ENCODE measurements at places on chromosomes 11 and 22.

DNA sequence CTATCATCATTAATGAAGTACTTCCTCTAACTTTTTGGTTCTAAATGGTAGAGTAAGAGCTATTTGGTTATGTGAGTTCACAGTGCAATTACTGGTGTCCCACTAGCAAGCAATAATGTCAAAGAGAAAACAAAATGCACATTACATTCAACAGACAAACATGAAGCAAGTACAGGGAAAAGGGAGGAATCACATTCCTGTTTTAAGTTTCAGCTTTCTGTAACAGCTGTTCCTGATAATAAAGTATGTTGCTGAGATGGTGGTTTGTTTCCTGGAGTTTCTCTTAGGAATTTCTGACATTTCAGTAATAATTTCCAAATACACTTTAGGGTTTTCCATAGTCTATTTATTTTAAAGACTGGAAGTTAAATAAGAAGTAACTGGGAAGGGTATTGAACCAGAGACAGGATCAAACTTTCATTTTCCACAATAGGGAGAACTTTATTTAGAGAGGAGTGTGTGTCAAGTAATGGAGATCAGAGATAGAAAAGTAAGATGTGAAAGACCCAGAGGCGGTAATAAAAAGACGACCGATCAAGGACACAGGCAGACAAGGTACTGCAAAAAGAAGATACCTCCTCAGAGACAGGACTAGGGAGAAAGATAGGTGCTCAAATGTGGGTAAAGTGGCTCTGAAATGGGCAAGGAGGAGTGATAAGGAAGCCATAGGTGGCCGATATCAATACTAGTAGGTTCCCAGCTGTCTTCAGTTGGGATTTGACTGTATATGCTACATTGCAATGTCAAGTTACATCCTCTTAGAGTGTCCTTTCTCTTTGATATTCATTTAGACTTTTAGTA lies 20.8 kb upstream of the CLNS1A start:
- no peak for DNase-seq

GRCh38 chr11:17388609-17389210 lies at the start of gene KCNJ11:
KCNJ11 (minus strand) TSS chr11:17388659; CDS start chr11:17388091, 568 bp downstream.
- no peak for DNase-seq

DNA sequence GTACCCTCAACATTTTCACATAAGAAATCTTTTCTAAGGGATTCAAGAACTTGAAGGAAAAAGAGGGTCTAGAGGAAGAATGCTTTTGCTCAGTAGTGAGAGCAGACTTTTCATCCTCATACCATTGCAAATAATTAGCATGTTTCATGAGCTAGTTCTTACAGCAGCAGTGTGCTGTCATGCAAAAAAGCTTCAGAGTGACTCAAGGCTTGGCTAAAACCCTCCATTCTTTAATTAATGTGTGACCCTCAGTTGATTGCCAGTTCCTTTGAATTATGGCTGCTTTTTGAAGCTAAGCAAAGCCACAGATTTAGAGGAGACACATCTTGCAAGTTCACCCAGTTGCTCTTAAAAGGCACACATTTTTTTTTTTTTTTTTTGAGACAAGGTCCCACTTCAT lies 36.6 kb upstream of the PCF11 start:
- no peak for DNase-seq

DNA sequence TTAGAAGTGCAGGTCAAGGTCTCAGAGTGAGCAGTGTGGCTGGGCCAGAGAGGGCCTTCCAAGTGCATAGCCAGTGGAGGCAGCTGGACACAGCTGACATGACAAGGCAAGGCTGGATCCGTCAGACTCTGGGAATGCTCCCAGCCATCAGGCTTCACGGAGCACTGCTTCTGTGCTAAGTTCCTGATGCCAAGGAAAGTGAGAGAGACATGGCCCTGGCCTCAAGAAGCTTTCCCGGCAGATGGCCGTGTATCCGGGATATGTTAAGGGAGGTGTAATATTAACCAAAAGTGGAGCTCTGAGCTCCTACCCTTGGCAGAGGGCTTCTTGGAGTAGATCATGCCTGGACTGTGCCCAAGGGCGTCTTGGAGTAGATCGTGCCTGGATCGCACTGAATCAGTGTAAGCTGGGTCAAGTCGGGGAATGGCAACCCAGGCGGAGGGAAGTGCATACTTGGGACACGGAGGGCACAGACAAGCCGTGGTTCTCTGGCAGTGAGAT lies 7.4 kb upstream of the EFCAB6 start:
- DNase-seq: no peak

GRCh38 chr22:36757668-36758211 lies 18.2 kb downstream of the IFT27 start:
- peak; percentile 40 for DNase-seq

GRCh38 chr11:70810133-70810532 lies 411.8 kb downstream of the CTTN start:
- DNase-seq: no peak

- no peak for DNase-seq
Measured at GRCh38 chr22:30978304-30978962, 9.4 kb downstream of the TUG1 start.

- no peak for DNase-seq
Measured at GRCh38 chr22:49753276-49753890, 74.3 kb downstream of the BRD1 start.

DNA sequence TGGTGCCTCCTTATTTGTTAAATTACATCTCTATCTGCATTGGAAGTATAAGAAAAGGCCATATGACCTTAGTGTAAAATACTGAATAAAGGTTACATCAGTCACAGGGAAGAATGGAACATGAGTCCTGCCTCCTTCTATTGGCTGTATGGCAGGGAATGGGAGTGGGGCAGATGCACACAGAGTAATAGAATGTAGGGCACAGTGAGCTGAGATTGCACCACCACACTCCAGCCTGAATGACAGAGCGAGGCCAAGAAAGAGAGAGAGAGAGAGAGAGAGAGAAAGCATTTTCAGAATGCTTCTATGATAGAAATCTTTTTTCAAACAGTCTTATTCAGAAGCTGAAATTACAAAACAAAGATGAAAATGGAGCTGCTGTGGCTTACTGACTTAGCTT lies 58.8 kb downstream of the SLN start:
- no peak for DNase-seq

GRCh38 chr11:65643971-65644370 lies 6.1 kb downstream of the SIPA1 start:
- DNase-seq: no peak

Measured in activated CD8-positive, alpha-beta memory T cell treated with anti-CD3 and anti-CD28 coated beads for 4 hours (primary cell).